ENCODE measurements at places on chromosomes 7 and 10.
A peak's percentile ranks its signal among the peaks of the same experiment; 100 is the strongest.

DNA sequence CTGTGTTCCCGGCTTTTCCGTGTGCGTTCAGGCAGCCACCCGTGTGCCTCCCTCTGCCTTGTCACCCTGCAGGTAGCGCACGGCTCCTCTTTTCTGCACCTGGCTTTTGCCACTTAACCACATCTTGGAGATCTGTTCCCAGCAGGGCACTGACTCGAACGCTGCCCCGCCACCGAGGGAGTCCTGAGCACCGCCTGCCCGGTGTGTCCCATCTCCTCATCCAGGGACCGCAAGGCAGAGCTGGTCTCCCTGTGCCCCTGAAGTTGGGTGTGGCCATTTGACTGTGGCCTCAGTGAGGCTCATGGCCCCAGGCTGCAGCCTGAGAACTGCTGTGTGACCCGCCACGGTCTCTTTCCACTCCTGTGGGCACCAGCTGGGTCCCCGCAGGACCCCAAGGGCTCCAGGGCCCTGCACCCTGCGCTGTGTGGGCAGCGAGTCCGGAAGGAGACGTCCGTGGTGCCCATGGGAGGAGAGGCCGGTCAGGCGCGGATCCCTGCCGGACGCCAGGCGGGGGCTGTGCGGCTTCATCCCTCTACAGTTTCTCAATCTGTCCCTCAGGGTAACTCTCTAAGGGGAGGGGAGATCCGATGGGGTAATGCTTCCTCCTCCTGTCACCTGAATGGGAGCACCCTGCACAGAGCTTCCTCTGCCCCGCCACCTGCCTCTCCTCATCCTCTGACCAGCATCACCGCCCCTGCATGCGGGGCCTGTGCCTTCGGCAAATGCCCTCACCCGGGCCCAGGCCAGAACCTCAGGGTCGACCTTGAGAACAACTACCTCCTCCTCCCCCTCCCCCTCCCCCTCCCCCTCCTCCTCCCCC is 1.8 kb upstream of the INTS1 start:
- DNase-seq = no peak

DNA sequence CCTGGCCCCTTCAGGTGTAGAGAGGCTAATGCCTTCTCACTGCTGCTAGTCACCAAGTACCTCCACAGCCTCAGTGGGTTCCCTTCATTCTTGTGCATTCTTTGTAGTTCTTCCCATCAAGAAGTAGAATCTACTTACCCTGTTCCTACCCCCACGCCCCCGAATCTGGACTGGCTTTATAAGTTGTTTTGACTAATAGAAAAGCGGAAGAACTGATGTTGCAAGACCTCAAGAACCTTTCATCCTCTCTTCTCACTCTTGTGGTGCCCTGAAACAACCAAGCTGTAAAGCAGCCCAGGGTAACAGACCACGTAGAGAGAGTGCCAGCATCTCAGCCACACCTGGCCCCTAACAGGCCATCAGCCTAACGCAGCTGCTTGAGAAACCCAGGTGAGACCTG is 23.2 kb upstream of the LAMB1 start:
- no peak for DNase-seq

GRCh38 chr10:48377751-48378530 is 71.5 kb downstream of the MAPK8 start:
- DNase-seq = no peak

DNA sequence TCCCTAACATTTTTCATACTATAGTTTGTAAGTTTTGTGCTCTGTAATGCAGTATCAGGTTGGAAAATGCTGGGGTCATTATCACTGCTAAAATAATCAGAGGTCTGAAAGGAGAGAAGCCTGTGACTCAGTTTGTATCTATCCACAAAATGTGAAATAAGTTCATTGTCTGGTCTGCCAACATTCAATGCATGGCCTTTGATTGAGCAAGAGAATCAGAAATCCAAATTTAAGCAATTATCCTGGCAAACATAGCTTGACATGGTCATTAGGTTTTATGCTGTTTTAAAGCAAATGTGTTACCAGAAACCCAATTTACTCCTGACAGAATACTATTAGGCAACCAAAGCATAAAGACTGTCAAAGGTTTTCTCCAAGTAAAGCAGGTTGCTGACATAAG is 709.7 kb upstream of the SEMA3D start:
- no peak for DNase-seq

DNA sequence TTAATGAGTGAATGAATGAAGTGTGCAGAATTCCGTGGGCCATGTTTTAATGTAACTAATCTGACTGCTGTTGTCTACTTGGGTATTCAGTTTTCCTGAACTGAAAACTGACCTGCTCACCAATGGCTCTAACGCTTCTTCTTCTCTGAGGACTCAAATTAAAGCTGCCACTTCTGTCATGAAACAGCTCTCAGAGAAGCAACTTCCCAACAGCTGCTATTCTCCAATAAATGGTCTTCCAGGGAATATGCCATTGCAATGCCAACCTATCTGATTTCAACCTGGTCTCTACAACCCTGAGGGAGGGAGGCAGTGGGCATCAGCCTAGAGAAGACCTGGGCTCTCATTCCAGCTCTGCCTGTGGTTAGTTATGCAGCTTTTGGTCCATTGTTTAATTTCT is 69.4 kb downstream of the FRMD4A start:
- no peak for DNase-seq

- DNase-seq = no peak
These were observed 32.8 kb upstream of the ARHGAP12 start for GRCh38 chr10:31961277-31962074.

- no peak for DNase-seq
These were observed 12.7 kb upstream of the SVIL start for GRCh38 chr10:29647478-29647877.

DNA sequence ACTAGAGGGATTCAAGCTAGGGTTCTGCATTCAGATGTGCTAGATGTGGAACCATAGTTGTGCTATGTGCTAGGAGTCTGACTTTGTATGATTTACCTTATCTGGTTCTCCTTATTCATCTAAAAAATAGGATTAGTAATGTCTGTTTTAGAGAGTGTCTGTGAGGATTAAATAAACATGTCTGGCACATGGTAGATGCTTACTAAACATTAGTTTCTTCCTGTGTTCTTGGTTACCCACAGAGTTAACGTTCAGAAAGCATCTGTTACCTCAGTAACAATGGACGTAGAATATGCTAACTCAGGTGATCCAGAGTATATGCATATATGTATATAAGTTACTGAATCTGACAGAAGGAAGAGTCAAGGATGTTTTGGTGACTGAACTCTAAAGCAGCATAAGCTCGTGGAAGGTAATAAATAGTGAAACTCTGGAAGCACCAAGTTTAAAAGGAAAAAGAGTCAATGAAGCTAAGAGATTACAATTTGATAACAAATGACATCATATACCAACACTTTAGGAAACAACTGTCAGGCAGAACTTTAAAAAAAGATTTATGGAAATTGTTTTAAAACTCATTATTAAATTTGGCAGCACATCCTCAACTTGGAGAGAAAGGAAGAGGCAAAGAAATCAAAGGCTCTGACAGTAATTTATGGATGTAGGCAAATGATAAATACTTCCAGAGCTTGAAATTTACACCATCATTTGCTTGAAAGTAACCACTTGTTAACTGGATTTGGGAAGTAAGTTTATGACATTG is 127.0 kb downstream of the CCNY start:
- no peak for DNase-seq

- DNase-seq = no peak
These were observed 8.5 kb downstream of the VOPP1 start for GRCh38 chr7:55563596-55564325.

- no peak for DNase-seq
These were observed 89.2 kb upstream of the ATP6V0A4 start for GRCh38 chr7:138887085-138887710.

DNA sequence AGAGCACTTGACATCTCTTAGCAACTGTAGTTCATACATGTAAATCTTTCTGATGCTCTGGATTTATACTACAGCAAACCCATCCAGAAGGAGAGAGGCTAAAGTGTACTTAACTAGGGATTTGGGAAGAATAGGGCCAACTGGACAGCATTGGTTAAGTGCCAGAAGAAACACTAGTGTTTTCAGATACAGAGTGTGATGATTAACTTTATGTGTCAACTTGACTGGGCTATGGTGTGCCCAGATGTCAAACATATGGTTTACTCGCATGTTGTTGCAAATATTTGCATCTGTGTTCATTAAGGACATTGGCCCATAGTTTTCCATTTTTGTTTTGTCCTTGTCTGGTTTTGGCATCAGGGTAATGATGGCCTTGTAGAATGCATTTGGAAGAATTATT is 384.7 kb upstream of the KCND2 start:
- DNase-seq = no peak

DNA sequence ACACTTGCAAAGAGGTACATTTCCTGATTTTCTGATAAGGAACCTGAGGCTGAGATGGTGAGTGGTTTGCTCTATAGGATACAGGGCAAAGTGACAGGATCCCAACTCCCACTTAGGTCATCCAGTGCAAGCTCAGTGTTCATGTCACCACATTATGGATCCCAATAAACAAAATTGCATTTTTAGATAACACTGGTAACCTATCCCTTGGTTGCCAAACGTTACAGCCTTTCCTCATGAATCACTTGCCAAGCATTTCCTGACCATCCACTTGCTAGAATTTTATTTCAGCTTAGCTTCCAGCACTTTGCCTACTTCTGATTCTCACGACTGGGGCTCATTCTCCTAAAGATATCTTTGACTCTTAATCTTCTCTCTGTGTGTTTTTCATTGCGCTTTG is 131.4 kb upstream of the ODAD2 start:
- no peak for DNase-seq

- no peak for DNase-seq
These were observed 46.8 kb downstream of the ATOH7 start for GRCh38 chr10:68185085-68185484.

GRCh38 chr10:110512461-110513187 is 14.9 kb downstream of the DUSP5 start:
- DNase-seq = no peak

- no peak for DNase-seq
These were observed 2.4 kb upstream of the ITPRIP start for GRCh38 chr10:104340641-104341040.

- peak; percentile 62 for DNase-seq
These were observed 656 bp upstream of the CNNM2 start for GRCh38 chr10:102917314-102917961.

DNA sequence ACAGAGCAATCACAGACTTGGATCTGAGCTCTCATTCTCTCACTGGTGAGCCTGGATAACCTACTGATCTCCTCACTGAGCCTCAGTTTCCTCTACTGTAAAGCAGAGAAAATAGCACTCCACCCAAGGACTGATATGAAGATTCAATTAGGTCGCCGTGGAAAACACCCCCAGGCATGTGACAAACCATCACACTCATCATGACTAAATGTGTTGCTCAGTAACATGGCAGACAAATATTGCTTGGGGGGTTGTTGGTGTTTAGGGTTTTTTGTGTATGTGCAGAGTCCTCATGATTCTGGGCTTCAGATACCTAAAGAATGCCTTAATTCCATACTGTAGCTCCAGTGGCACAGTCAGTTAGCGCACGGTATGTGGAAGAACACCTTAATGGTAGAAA is 122.1 kb upstream of the TCF7L2 start:
- DNase-seq = no peak

DNA sequence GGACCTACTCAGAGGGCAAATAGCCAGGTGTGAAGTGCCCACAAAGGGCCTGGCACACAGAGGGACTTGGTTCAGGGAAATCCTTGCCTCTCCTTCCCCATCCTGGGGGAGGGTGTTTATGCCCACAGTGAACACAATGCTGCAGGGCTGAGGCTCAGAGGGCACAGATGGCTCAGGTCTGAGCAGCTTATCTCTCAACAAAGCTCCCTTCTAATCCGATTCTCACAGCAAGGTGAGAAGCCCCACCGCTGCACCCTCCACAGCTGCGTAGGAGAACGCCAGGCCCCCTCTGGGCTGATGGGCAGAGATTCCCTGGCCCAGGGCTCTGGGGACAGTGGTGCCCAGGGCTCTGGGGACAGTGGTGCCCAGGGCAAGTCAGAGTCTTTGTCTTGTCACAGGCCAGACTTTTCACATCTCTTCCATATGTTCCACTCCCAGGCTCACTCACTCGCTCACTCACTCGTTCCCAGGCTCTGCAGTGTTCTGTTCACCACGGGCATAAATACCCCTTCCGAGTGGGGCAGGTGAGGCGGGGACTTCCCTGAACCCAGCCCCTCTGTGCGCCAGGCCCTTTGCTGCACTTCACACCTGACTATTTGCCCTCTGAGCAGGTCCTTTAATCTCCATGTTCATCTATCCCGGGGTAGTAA is 8.7 kb upstream of the CDHR1 start:
- no peak for DNase-seq

GRCh38 chr7:12670743-12671520 is 16.5 kb upstream of the ARL4A start:
- DNase-seq = no peak

DNA sequence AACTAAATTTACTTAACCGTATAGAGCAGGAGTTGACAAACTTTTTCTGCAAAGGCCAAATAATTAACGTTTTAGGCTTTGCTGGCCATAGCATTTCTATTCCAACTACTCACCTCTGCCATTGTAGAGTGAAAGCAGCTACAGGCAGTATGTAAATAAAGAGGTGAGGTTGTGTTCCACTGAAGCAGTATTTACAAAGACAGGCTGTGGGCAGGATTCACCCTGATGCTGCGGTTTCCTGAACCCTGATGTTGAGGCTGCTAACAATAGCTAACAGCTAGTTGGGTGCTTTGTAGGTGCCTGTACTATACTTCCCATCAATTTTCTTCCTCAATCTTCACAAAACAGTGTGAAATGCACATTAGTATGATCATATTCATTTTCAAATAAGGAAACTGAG is 47.0 kb upstream of the LAMB1 start:
- DNase-seq = no peak

GRCh38 chr7:159119026-159119741 is 25.5 kb downstream of the VIPR2 start:
- DNase-seq = no peak

DNA sequence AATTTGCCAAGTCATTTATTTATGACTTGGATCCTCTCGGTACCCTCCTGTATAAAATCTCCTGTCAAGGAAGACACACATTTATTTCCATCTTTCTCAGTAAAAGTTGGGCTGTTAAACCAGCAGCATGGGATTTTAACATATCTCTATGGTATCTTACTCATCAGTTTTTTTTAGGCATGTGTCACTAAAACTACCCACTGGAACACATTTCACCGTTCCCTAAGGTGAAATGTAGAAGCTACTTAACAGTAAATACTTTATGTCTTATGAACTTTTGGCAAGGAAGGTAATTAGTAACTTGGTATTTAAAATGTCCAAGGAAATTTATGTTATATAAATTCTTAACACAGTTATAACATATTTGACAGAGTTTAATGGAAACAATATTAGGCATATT is 152.5 kb upstream of the HDAC9 start:
- no peak for DNase-seq

GRCh38 chr7:120412139-120413050 is 139.4 kb downstream of the KCND2 start:
- DNase-seq = no peak

- DNase-seq = no peak
These were observed 158.1 kb upstream of the PITRM1 start for GRCh38 chr10:3330663-3331062.

GRCh38 chr7:1020849-1021251 is 23.5 kb upstream of the GPR146 start:
- no peak for DNase-seq

DNA sequence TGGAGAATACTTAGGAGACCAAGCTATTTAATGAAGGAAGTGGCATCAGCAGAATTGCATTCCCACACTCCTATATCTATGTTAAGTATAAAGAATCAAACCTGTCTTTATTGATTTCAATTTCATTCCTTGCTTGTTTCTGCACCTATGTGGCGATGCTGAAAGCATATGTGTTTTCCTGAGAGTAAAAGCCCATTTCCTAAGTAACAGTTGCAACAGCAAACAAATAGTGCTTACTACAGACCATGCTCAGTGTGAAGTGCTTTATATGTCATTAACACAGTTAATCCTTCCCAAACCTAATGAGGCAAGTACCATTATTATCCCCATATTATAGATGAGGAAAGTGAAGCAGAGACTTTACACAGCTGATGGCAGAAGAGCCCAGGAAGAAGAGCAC is 552.1 kb downstream of the PARD3 start:
- peak; percentile 26 for DNase-seq

All from HuH-7 (cell line).